ENCODE measurements at places on chromosomes 4 and X.

GRCh38 chr4:84964995-84965552, 1.4 kb downstream of the WDFY3 start:
- no peak for DNase-seq

DNA sequence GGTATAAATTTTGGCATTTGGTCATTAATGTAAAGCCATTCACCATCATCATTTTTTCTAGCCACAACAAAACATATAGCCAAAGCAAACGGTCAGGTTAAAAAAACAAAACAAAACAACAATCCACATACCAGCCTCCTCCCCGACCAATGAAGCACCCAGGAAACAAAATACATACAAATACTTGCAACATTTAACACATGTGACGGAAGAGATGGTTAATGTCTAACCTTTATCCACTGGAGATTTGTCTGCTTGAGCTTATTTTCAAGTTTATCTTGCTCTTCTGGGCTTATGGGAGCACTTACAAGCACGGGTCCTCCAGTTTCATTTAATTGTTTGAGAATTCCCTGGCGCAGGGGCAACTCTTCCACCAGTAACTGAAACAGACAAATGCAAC, 857.5 kb upstream of the FTHL17 start:
- no peak for DNase-seq

GRCh38 chr4:14769993-14770392, 232.3 kb upstream of the CPEB2 start:
- DNase-seq, result no peak

DNA sequence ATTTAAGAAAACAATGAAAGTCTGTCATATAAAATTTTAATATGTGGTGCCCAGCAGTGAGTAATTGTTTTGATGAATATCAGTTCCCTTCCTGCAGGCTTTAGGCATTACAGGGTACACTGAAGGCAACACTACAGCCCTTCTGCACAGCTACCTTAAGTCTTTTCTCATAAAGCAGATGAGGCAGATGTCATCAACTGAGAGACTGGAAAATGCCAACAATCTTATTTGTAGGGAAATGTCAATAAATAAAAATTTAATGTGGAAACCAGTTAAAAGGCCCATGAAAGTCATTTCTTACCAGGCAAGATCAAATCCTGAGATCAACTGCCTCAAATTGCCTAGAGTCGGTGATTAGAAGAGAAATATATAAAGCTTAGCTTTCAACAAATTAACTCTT, 193.4 kb upstream of the NWD2 start:
- DNase-seq, result no peak

- no peak for DNase-seq
Observed at GRCh38 chr4:147110473-147111367, 165.1 kb upstream of the TTC29 start.

GRCh38 chrX:10159145-10159468, 2.3 kb downstream of the CLCN4 start:
- no peak for DNase-seq

DNA sequence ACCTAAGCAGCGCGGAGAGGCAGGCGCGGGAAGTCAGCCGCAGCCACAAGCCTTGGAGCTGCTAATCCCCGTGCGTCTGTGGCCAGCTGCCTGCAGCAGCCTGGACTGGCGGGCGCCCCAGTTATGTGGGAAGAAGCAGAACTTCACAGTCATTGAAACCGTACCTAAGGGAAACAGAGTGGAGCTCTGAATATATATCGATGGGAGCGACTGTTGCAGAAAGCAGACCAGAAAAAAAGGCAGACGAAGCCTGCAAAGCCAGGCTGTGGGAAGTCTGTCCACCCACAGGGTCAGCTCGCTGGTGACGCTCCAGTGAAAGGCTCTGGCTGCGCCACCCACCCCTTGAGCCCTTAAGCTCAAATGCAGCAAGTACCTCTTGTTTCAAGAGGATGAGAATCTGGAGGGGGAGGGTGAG, 24.7 kb downstream of the KCNE5 start:
- peak; percentile 41 for DNase-seq

DNA sequence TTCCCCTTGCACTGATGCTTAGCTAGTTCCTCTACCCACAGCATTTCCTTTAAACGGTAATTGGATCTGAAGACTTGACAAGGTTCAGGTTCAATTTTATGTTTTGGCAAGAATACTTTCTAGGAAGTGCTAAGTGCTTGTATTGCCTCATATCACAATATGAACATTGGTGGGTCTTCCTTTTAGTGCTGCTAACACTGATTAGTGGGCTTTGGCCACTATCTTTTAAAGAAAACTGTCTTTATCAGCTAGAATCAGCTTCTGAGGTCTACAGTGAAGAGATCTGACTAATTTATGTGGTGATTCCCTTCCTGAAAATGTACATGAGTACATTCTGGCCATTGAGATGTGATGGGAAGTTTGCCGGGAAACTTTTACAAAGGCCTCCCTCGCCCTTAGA, 316.7 kb upstream of the KLF3 start:
- DNase-seq, result no peak

DNA sequence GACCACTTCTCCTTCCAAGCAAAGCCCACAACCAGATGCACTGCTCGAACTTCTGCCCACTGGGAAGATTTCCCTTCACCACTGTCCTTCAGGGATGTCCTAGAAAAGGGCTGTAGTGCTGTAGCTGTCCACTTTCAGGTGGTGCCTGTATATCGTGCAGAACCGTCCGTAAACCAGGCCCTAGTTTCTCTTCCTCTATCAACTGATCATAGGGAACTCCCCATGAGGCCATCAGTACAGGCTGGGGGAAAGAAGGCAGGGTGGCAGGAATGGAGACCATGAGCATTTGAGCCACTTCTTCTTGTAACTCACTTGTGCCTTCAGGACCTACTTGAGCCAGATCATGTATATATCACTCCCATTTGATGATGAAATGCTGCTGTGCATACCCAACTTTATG, 57.3 kb upstream of the FAM9B start:
- DNase-seq, result no peak

DNA sequence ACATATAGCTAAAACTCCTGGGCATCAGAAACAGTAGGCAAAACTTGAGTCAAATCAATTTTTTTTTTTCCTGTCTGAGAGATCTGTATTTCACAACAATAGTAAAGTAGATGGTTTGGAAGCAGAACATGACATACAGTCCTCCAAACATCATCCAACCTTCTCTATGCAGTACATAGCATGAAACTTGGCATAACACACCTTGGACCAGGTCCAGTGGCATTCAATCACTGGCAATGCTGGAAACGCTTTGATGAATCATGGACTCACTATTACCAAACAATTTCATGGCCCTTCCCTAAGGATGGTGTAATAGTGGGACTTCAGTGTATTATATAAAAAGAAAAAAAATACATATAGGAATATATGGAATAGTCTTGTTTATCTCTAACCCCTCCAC, 154.6 kb downstream of the FMR1NB start:
- no peak for DNase-seq

- peak; percentile 30 for DNase-seq
Observed at GRCh38 chrX:49177338-49177833, 5.7 kb downstream of the PLP2 start.

GRCh38 chrX:134377537-134377936, 82.4 kb upstream of the HPRT1 start:
- no peak for DNase-seq

DNA sequence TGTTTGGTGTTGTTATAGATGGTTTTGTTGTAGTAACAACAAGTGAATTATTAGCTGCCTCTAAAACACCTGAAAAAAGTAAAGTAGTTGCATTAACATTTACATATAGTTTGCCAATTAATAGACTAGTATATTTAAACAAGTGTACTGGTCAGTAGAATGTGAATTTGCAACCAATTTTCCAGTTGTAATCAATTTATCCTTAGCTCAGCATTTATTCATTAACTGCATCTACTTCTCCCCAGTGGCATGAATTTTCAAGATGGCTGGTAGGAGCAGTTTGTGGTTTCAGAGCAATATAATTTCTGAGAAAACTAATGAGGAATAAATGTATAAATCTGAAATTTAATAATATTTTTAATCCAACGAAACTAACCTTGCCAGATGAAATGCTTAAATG, 37.9 kb downstream of the EMCN start:
- DNase-seq, result no peak

GRCh38 chrX:108138814-108139702, 47.5 kb downstream of the ATG4A start:
- DNase-seq, result peak; percentile 62

DNA sequence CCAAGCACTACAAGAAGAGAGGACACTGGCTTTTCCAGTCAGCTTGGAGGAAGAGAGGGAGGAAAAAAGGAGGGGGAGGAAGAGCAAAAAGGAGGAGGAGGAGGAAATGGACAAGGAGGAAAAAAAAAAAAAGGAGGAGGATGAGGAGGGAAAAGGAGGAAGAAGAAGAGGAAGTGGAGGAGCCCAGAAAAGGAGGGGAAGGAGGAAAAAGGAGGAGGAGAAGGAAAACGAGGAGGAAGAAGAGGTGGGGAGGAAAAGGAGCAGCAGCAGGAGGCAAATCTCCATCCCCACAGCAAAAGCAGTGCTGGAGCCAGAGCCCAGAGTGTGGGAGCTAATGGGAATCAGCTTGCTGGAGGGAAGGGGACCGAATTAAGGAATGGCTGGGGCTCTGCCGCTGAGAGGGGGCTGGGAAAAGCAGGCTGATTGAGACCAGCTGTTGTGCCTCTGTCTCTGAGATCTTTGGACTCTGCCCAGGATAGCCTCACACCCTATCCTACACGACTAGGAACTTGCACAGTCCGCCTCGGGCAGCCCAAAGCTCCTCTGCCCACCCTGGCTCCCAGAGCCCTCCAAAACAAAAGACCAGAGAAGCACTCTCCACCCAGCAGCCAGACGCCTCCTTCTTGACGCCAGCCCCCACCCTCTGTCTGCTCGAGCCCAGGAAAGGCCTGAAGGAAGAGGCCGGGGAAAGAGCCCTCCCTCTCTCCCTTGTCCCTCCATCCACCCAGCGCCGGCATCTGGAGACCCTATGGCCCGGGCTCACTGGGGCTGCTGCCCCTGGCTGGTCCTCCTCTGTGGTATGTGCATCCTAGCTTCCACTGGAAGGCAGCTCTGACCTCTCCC, at the start of gene XPNPEP2:
Gene XPNPEP2, plus strand, starts transcription at position 514 of the 843 bp plus-strand sequence. Its CDS starts 235 bp downstream, at position 749.
- DNase-seq, result peak; percentile 74

DNA sequence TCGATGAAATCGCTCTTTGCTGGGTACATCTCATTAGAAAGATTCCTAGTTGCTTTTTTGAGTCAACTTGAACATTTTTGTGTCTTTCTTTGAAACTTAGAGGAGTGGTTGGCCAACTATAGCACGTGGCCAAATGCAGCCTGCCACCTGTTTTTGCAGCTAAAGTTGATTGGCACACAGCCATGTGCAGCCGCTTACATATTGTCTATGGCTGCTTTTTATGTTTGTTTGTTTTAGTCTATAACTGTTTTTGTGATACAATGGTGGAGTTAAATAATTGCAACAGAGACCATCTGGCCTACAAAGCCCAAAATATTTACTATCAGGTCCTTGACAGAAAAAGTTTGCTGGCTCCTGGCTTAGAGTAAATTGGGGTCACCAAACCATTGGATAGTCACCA, 86.3 kb downstream of the CLCN4 start:
- DNase-seq, result no peak

GRCh38 chr4:185847352-185848097, 35.5 kb upstream of the SORBS2 start:
- no peak for DNase-seq

GRCh38 chr4:1065732-1066131, 47.6 kb downstream of the RNF212 start:
- DNase-seq, result no peak

DNA sequence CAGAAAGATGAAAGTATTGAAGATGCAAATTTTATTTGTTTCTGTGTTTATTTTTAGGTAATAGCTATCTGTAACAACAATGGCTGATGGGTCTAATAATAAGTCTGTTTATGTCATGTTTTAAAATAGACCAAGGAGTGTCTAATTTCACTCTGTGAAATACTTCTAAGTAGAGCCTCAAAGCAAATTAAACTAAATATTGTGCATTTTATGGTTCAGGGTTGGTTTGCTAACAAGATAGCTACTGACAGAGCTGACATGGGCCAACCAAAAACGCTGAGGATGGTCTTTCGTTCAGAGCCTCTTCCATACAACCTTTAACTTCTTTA, 437.6 kb upstream of the CTSO start:
- no peak for DNase-seq

DNA sequence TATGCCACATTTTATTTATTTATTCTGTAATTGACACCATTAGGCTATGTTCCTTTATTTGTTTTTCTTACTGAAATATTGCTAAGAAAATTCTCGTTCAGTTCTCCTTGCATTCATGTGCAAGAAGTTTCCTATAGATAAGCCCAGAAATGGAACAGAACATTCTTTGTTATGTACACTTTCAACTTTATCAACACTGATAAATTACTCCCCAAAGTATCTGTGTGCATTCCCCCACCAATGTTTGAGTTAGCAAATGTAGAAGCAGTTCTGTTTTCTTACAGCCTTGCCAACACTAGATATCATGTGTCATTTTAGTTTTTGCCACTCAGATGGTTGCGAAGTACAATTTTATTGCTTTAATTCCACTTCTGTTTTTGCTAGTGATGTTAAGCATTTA, 166.4 kb upstream of the NPY2R start:
- DNase-seq, result no peak

- DNase-seq, result no peak
Observed at GRCh38 chr4:137532869-137533236, 559 bp upstream of the PCDH18 start.

DNA sequence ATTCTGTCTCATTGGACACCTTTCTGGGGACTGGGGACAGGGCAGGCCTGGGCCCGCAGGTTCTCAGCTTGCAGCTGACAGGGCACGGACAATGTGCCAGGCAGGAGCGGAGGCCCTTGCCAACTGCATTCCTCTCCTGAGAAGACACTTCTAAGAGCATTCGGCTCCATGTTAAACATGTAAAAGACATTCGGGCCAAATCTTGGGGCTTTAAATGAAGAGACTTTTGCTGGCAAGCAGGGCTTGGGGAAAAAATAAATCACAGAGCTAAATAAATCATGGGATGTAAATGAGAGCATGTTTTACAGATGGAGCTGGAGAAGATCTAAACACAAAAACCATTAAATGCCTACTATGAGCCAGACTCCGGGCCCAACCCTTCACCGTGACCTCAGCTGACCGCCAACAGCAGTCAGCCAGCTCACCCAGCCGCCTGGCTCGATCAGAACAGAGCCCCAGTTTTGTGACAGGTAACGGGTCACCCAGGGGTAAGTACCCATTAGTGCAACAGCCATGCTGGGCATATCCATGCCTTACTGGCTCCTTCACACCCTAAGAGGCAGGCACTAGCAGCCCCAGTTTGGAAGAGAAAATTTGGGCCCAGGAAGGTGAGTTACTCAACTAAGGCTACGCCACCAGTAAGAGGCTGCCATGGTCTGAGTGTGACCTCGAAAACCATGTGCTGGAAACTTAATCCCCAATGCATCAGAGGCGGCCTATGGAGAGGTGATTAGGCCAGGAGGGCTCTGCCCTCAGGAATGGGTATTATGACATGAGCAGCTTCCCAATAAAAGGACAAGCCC, 14.7 kb downstream of the WDR1 start:
- DNase-seq, result no peak

GRCh38 chr4:186775902-186776301, 52.2 kb upstream of the FAT1 start:
- DNase-seq, result no peak

GRCh38 chr4:89788206-89789072, 48.5 kb downstream of the SNCA start:
- DNase-seq, result no peak

All from H7 (cell line).